ENCODE measurements at places on chromosomes 13 and 19.

GRCh38 chr13:73299787-73300186 is 241.0 kb downstream of the KLF5 start:
- no peak for DNase-seq

GRCh38 chr13:103157016-103157415 is 90.8 kb upstream of the SLC10A2 start:
- no peak for DNase-seq

- DNase-seq = no peak
Observed at GRCh38 chr13:91346850-91347201, 661 bp upstream of the MIR17HG start.

DNA sequence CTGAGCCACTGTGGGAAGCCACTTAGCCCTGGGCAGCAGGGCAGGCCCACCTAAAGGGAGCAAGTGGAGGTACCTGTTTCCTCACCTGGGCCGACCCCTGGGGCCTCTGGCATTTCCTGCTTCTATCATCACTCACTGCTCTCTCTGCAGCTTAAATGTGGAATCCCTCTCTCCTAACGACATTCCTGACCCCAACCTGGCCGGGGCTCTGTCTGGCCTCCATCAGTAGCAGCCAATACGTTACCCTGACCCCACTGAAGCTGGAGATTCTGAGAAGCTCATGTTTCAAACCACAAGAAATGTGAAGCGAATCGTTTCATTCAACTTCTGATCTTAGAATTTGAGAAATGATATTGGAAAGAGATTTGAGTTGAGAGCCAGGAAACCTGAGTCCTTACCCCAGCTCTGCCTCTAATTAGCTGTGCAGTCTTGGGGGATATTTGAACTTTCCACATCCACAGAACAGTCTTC is 39.9 kb downstream of the DOCK9 start:
- DNase-seq = no peak

DNA sequence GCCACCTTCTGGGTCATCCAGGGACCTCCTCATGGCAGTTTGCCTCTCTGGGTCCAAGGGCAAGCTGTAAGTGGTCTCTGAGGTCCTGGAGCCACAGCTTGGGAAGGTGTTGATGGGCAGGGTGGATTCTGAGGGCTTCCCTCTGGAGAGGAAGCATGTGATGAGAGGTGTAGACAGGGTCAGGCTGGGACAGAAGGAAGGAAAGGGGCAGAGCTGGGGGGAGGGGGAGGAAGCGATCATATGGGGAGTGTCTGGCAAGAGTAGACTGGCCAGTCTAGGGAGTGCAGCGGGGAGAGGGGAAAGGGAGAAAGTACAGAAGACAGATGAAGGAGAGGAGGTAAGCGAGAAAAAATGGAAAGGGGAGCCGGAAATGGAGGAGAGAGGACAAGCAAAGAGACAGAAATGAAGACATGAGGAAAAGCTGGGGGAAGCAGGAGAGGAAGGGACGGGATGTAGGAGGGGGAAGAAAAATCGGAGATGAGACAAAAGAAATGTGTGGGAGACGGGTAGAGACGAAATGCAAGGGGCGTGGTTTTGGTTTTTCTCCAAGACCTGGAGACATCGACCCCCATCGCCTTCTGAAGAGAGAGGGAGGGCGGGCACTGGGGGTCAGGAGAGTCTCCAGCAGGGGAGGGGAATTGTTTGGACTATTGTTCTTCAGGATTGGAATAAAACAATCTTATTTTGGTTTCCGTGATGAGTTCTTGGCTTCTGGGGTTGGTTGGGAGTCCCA is 26.6 kb downstream of the ZSWIM9 start:
- DNase-seq = peak; percentile 21

DNA sequence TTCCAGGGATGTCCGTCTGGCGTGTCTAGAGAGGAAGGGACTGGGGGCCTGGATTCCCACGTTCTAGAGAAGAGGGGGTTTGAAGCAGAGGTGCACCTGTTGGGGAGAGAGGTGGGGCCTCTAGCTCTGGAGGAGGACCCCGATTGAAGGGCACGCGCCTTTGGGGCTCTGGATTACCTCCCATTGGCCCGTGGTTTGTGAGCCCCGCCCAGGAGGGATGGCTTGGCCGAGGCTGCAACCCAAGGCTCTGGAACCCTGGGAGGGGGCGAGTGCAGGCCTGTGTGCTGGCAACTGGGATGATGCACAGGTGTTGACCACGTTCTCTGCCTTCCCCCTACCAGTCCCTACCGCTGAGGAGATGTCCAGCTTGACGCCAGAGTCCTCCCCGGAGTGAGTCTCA is 20.2 kb downstream of the TMEM150B start:
- DNase-seq = no peak

GRCh38 chr13:75364131-75364713 is 117.7 kb downstream of the TBC1D4 start:
- no peak for DNase-seq

DNA sequence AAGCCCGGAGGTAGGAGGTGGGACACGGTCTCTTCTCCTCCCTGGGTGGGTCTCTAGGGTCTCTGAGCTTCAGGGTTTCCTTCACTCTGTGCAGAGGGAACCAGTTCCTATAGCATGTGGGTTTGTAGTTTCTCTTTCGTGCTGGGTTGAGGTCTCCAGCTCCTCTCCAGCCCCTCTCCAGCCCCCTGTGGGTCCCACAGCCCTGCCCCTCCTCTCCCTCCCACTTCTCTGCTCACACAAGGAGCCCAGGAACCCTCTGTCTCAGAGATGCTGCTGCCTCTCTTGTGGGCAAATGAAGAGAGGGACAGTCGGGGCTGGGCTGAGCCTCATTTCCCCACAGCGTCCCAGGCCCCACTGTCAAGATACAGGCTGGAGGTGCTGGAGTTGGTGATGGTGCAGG is 1.4 kb downstream of the SIGLEC7 start:
- no peak for DNase-seq

DNA sequence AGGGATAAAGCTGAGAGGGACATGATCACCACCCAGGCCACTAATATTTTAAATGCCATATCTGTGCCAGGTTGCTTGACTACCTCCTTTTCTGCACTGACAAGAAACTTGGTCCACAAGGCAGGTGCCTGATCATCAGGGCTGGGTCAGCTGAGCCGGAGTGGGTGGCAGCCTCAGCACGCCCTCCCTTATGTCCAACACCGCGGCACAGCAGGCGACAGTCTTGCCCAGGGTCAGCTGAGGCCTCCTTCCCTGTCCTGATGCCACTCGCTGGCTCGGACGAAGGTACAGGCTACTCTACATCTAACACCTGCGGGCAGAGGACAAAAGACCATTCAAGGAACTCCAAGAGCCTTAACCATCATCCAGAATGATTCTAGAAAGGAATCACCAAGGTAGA is 16.9 kb downstream of the ZC3H4 start:
- no peak for DNase-seq

DNA sequence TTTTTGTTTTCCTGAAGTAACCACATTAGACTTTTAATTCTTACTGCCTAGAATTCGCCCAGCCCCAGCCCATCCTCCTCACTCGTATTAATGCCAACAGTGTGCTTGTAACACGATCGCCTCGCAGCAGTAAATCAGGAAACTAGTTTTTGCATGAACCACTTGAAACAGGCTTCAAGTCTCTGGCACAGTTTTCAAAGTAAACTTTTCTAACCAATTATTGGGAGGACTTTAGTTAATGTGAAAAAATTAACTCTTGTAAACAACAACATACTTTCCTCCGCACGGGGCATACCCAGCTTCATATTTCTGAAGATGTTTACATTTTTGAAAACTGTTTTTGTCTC is 39.2 kb downstream of the TNFRSF19 start:
- no peak for DNase-seq

GRCh38 chr13:21149568-21149967 is 26.8 kb downstream of the SKA3 start:
- DNase-seq = no peak

DNA sequence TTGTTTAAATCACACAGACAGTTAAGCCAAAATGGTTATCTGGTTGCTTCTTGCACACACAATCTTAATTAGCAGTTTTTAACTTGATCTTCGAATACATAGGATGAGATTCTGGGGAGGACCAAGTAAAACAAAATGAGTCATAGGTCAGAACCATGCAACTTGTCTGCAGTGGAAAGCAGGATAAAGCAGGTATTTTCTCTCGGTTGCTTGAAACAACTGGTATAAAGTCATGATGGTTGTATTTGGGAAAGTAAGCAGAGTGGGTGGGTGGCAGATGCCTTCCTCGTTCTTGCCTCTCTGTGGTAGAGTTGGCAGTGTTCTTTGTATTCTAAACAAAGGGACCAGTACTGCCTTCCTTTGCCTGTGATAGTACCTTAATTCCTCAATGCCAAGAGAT is 167.0 kb downstream of the COG6 start:
- no peak for DNase-seq
